ENCODE measurements at places on chromosomes 1 and 21.

DNA sequence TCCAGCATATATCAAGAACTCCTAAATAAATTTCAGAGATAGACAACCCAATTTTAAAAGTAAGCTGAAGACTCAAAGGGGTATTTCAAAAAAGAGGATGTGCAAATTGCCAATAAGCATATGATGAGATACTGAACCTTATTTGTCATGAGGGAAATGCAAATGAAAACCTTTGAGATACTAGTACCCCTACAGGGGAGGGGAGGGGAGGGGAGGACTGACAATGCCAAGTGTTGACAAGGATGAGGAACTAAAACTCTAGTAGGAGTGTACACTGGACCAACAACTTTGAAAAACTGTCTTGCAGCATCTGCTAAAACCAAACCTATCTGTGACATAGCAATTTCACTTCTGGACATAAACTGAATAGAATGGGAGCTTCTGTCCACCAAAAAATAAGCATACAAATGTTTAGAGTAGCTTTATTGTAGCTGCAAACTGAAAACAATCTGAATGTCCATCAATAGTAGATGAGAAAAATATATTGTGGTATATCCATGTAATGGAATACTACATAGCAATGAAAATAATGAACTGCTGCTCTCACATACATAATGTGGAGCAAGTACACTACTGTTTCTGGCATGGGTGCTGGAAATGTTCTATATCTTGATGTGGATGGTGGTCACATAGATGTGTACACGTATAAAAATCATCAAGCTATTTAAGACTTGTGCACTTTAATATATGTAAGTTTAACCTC lies 57.2 kb downstream of the CDK18 start:
- DNase-seq, result no peak

- no peak for DNase-seq
Measured at GRCh38 chr1:36148821-36149236, 457 bp downstream of the TRAPPC3 start.

DNA sequence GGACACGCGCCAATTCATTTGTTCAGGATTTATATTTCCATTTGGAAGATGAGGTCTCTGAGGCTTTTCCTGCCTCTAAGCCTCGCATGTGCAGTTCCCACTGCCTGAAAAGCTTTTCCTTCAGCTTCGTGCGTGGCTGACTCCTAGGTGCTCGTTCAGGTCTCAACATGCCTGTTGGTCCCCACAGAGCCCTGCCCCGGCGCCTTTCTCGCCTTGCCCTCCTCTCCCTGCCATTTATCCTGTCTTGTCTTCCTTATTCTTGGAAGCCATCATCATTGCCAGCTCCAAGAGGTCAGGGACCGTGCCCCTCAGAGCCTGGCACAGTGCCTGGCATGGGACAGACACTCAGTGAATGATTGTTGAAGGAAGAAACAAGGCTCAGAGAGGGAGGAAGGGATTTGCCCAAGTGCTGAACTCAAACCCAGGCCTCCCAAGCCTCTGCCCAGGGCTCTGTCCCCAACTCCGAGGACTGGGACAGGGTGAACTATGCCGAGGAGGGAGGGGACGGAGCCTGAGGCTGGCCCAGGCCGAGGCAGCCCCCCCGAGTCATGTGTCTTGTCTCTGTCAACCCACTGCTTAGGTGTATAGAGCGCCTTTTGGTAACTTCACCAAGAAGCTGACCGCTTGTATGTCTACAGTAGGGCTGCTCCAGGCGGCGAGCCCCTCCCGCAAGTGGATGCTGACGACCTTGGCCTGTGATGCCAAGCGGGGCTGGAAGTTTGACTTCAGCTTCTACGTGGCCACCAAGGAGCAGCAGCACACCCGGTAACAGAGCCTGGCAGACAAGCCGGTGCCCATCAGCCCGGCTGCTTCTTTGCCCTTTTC lies 47.3 kb downstream of the DISP3 start:
- DNase-seq, result no peak

- DNase-seq, result no peak
Measured at GRCh38 chr21:42578761-42579415, 65.2 kb downstream of the SLC37A1 start.

- no peak for DNase-seq
Measured at GRCh38 chr1:18794051-18794450, 65.4 kb downstream of the TAS1R2 start.

- DNase-seq, result no peak
Measured at GRCh38 chr1:230074270-230074669, 7.2 kb downstream of the GALNT2 start.
